ENCODE measurements at places on chromosomes 1 and 21. TPM values are rescaled to one million over a fixed set of nuclear protein-coding genes. Genes with fewer than 3 reads are reported as not detected.

The GJA4 gene
- not detected for total RNA-seq

The WNT4 gene
- not detected for total RNA-seq

The APCS gene
- total RNA-seq, result not detected

DNA sequence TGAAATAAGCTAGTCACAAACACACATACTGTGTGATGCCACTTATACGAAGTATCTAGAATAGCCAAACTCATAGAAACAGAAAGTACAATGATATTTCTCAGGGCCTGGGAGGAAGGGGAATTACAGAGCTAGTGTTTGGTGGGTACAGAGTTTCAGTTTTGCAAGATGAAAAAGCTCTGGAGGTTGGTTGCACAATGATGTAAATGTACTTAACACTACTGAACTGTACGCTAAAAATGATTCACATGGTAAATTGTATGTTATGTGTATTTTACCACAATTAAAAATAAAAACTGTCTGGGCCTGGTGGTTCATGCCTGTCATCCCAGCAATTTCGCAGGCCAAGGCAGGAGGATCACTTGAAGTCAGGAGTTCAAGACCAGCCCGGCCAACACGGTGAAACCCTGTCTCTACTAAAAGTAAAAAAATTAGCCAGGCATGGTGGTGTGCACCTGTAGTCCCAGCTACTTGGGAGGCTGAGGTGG, 15.3 kb upstream of the FHAD1 start:
- H3K36me3 ChIP-seq, result no peaks in the 10 kb centered on the region
- DNase-seq, result no peak
- peak overlapping the region; percentile 71 for H3K27ac ChIP-seq
- H3K4me3 ChIP-seq, result peak overlapping the region; percentile 26

Measured in activated naive CD8-positive, alpha-beta T cell treated with anti-CD3 and anti-CD28 coated beads, Interleukin-2, amount 10 ng/mL, durations not matched to agents 7 days and 5 days (primary cell).